ENCODE measurements at places on chromosomes 5 and 9.

DNA sequence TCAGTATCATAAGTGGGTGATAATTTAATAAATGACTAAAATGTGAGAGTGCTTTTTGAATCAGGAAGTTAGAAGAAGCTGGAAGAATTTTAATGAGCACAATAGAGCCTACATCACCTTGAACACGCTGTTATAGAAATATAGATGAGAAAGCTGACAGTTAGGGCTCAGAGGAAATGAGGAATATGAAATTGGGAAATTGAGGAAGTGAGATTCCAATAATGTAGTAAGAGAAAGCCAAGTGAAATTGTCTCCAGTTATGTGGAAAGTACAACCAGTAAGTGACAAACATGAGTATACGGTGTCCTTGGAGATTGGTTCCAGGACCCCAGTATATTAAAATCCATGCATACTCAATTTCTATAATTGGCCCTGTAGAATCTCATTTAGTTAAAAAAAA lies 235.9 kb upstream of the FAM174A start:
- DNase-seq = no peak

DNA sequence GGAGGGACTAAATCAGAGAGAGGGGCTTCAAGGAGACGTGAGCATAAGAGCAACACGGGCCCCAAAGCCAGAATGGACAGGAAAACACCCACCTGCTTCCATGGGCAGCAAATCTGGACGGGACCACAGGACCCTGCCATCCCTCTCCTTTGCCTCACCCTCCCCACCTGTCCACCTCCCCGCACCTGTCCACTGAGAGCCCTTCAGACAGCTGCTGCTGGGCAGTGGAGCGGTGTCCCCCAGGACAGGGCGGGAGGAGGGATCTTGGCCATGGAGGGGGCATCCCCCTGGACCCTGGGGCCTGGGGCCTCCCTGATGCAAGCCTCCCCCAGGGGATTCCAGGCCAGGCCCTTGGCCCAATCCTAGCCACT lies 2.6 kb downstream of the CCDC183 start:
- no peak for DNase-seq

DNA sequence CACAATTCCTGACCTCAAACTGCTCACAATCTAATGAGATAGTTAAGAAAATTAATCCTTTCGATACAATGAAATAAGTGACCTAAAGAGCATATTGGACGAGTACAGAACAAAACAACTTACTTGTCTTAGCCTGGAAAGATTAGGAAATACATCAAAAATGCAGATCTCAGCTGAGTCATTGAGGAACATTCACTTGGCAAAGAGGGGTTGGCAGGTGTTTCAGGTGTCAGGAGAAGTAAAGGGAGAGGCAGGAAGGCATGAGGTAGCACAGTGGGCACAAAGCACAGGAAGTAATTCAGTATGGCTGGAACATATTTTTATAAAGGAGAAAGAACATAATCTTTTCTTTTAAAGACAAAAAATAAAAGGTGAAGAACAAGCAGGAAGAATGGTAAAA lies 628.8 kb upstream of the RGMB start:
- no peak for DNase-seq

GRCh38 chr9:87213948-87214347 lies 266.6 kb upstream of the GAS1 start:
- no peak for DNase-seq

- DNase-seq = no peak
Observed at GRCh38 chr5:36442796-36443195, 141.1 kb upstream of the RANBP3L start.

DNA sequence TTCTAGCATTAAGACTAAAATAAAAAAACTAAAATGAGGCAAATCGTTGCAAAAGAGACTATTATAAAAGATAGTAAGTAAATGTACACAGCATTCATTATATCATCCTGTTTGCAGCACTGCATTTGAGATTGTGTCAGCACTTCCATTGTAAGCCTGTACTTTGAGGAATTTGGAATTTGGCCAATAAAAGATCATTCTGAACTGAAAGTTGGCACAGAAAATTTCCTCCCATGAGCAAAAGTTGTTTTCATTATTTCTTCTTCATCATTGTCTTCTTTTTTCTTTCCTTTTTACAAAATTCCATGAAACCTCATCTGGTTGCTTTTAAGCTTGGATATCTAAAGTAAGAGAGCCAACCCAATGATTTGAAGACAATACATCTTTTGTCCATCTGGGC lies 199.3 kb upstream of the ADAMTSL1 start:
- no peak for DNase-seq

Data from NCI-H1092 (cell line).